ENCODE measurements at places on chromosomes 11 and 22.

DNA sequence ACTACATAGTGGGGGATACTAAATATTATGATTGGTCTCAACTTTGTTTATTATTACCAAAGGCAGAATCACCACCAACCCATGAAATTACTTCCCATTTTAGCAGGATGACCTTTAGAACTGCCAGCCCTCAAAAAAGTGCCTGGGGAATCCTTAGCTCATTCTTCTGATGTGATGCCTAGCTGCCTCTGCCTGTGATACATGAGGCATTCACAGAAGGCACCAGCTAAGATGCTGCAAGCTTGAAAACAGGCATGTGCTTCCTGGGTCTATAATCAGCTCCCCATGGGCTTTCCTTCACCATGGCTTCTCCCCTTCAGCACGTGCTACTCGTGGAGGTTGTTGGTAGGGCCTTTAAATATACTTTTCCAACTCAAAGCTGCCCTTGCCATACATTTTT lies 50.4 kb upstream of the ARHGAP20 start:
- DNase-seq = no peak

DNA sequence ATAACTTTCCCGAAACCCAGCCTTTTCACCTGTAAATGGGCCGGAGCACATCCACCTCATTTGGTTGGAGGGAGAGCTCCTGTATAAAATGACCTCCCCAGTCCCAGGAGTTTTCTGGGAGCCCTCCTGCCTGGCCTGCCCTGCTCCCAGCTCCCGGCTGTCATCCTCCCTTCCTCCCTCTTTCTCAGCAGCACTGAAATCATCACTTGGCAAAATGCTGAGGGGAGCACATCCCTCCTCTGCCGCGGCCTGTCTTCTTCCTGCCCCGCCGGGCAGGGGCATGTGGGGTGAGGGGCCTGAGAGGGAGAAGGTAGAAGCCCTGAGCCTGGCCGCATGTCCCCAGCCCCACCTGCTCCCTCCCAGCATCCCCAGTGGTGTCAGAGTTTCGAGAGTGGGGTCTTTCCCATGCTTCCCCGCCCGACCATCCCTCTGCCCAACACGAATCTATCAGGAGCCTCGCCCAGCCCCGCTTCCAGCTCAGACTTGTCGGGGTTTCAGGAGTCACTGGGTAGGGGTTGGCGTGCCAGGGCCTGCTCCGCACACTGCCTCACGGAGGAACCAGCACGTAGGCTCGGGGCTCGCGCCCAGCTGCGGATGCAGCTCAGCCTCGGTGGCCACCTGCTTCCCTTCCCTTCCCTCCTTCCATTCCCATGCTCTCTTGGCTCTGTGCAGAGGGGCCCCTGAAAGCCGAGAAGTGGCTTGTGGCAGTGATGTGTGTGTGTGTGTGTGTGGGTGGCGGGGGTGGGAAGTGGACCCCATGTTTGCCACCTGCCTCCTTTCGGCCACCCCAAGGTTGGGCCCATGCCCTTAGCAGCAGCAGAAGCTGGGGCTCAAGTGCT lies 37.1 kb downstream of the NECTIN1 start:
- no peak for DNase-seq

DNA sequence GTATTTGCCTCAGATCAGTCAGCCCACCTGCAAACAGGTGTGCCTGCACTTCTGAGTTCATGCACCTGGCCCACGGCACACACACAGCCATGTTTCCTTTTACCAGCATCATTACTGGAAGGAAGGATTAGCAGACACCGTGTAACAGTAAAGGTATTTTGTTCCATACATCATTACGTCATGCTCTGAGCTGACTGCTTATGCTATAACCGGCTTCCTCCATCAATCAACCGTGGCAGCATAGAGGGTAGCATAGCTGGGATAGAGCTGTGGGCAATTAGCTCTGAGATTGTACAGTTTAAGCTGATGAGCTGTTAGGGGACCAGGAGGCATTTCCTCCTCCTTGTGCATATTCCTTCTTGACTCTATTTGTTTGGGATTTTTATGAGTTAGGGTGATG lies 102.4 kb downstream of the ME3 start:
- no peak for DNase-seq

- no peak for DNase-seq
Observed at GRCh38 chr11:35586222-35586621, 32.0 kb upstream of the FJX1 start.

DNA sequence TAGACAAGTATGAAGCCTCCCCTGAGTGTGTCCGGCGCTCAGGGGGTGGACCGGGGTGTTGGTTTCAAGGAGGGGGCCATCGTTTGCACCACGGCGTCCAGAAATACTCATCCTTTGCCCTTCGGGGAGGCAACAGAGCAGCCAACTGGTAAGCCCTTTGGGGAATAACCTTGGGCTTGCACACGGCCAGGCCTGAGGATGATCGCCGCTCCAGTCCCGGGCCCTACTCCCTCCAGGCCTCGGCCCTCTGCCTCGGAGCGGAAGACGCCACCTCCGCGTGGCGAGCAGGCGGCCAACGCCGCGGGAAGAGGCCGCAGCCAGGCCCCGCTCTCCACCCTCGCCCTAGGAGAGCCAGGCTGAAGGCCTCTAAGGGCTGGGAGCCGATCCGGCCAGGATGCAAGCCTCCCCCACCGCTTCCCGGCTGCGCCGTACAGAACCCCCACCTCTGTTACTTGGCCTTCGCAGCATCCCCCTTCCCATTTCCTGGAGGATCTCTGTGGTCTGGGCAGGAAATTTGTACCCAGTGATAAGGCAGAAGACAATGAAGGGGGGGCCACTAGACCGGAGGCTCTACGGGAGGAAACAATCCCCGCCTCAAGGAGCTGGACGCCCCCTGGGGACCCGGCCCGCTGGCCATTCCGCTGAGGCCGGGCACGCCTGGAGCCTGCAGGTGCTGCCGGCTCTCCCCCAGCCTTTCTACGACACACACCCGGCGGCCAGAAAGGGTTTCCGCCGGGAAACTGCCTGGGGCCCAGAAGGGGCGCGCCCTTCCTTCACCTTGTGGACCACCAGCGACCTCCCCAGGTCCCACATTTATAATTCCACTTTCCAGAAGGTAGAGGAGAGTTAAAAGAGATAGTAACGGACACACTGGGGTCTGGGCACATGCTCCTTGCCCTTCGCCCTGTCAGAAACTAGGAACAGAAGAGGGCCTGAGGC lies 2.6 kb downstream of the ESAM start:
- no peak for DNase-seq

GRCh38 chr11:20451568-20451967 lies 64.1 kb downstream of the PRMT3 start:
- DNase-seq = no peak

DNA sequence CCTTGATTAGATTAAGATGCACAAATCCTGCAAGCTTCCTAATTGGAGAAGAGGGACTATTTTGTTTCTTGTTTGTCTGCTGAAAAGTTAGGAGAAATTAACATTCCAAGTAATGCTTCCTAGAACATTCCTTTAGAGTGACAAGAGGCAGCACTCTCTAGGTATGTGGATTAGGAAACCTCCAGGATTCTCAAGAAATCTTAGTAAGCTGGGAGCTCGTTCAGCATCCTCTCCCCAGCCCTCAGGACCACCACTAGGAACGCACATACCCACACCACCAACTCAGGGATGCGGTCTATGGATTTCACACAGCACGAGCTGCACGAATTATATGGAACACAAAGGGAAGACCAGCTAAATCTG lies 52.9 kb downstream of the NCAPD3 start:
- DNase-seq = no peak

DNA sequence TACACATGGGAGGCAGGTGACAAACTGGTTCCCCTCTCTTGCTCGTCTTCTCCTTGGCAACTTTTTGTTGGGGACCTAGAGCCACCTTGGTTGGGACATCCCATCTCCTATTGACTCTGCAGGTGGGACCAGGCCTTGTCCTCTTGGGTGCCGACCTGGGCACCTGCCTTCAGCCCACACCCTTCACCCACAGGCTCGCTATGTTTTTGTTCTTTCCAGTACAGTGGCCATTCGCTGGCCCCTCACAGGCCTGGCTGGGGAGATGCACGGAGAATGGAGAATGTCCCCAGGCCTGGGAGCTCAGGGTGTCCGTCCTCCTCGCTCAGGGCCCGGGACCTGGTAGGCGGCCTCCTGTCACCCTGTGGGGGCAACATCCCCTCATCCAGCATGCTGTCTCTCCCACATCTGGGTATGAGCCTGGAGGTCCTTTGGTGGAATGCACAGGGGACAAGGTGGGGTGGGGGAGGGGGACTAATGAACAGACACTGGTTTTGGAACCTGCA lies 14.9 kb upstream of the OMP start:
- DNase-seq = no peak

- DNase-seq = no peak
Observed at GRCh38 chr11:8323161-8323935, 59.7 kb upstream of the LMO1 start.

Data from stimulated activated CD4-positive, alpha-beta T cell treated with anti-CD3 and anti-CD28 coated beads, Interleukin-2, amount 100 ng/mL, for 48 hours (primary cell).